Frontal cortex (tissue), 4 donors: ENCODE measurements at places on chromosomes 3 and 15. TPM values are rescaled to one million over a fixed set of nuclear protein-coding genes. Genes with fewer than 3 reads are reported as not detected.
A peak's percentile ranks its signal among the peaks of the same experiment; 100 is the strongest.

DNA sequence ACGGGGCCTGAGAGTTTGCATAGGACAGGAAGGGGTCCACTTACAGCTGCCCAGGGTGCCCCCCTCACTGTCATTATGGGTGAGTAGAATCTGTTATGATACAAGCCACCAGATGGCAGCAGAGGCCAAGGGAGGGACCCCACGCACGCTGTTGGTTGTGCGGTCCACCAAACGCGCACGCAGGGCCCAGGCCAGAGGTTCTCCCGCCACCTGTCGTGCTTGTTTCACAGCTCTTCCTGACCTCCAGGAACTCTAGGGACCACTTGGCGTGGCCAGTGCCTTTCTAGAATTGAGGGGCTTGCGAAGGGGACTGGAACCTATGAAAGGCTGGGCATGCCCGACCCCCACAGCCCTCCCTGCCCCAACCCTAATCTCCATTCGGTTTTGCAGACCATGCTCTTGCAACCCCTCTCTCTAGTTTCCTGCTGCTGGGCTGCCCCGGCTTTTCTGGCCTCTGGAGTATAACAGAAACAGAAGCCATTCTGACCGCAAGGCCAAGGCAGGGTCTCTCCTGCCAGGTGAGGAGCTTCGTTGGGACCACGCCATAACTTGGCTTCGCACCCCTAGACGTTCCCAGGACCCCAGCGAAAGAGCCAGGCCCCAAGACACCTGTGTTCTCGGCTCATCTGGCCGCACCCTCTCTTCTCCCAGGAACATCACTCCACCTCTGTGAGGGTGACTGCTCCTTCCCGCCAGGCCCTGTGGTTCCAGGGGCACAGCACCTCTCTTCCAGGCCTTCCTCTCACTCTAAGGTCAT is 46.0 kb downstream of the ALDH1L1 start:
- DNase-seq: peak; percentile 68

- no peak for DNase-seq
Observed at GRCh38 chr15:41966920-41967465, 5.4 kb downstream of the EHD4 start.

- no peak for DNase-seq
Observed at GRCh38 chr3:52029053-52029452, 27.3 kb downstream of the DUSP7 start.

DNA sequence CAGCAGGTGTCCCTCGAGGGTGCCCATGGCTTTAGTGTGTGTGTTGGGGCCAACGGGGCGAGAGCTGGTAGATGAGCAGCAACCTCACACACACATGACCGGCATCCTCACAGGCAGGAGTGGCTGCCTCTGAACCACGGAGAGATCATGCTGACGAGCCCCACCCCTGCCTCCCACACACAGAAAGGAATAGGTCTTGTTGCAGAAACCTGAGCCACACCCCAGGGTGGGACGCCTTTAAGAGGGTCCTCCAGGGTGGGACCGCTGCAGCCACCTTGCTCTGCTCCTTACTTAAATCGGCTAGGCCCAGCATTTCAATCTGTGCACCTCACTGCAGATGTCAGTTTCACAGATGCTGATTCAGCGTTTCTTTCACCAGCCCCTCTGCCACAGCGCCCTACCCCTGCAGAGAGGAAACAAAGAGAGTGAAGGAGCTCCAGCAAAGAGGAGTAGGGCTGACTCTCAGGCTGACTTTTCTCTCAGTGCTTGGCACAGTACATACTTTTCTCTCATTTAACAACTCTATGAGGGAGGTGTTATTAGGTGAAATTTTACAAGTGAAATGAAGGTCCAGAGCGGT is 61.2 kb upstream of the EPHB3 start:
- no peak for DNase-seq

DNA sequence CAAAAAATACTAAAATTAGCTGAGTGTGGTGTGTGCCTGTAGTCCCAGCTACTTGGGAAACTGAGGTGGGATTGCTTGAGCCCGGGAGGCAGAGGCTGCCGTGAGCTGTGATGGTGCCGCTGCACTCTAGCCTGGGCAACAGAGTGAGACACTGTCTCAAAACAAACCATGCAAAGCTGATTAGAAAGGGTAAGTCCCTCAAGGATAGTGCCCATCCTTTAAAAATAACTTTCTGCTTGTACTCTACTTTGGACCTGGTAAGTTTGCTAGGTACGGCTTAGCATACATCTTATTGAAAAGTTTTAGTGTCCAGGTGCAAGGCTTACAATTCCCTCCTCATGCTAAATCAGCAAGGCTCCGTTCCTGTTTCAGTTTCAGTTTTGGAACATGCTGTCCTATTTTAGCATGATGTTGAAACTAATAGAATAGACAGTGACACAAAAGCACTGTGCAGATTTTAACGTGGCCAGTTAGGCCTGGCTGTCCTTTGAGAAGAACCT is 21.4 kb downstream of the FEM1B start:
- no peak for DNase-seq

SLC15A2 gene
- total RNA-seq: 7.7 TPM
